ENCODE measurements at places on chromosomes 16 and 17. TPM values are rescaled to one million over a fixed set of nuclear protein-coding genes. Genes with fewer than 3 reads are reported as not detected.

GRCh38 chr17:55263569-55264277 lies 1.0 kb upstream of the HLF start:
- no peak for DNase-seq

- no peak for DNase-seq
Observed at GRCh38 chr16:54589326-54589725, 302.7 kb upstream of the IRX3 start.

PLCG2 gene
- polyA plus RNA-seq, result 152 TPM

DNA sequence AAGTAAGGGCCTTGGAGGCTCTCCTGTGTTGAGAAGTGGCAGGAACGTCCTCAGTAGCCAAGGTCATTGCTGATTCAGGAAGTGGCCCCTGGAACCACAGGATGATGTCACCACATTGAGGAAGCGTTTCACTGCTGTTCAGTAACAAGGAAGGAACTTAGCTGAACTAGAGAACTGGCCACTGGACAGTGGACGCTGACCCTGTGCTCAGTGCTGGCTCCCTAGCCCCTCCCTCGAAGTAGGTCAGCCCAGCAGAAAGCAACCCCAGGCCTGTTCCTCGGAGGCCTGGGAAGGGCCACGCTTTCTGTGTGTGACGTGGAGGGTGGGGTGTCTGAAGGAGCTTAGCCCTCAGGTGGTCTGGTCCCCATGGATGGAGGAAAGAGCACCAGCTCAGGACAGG lies 58.3 kb downstream of the B9D1 start:
- DNase-seq, result no peak

GP1BA gene
- 0.42 TPM for polyA plus RNA-seq
